ENCODE measurements at places on chromosomes 11 and 22.

DNA sequence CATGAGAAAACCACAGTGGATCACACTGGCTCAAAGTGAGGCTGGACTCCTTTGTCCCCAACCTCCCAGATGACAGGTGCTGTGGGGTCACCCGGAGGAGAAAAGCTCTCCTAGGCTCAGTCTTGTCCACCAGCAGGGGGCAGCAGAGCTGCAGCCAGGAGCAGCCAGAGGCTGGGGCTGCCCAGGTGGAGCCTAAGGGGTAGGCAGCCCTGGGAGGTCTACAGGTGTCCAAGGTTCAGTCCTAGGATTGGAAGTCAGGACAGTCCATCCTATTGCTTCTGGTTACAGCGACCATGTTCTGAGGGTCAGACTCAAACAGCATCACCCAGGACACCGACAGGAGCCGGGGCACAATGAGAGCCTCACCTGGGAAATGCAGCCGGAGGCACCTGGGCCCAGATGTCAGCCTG lies 77.6 kb upstream of the IGLL5 start:
- no peak for DNase-seq

- no peak for DNase-seq
These were observed 8.5 kb downstream of the DCHS1 start for GRCh38 chr11:6646918-6647679.

DNA sequence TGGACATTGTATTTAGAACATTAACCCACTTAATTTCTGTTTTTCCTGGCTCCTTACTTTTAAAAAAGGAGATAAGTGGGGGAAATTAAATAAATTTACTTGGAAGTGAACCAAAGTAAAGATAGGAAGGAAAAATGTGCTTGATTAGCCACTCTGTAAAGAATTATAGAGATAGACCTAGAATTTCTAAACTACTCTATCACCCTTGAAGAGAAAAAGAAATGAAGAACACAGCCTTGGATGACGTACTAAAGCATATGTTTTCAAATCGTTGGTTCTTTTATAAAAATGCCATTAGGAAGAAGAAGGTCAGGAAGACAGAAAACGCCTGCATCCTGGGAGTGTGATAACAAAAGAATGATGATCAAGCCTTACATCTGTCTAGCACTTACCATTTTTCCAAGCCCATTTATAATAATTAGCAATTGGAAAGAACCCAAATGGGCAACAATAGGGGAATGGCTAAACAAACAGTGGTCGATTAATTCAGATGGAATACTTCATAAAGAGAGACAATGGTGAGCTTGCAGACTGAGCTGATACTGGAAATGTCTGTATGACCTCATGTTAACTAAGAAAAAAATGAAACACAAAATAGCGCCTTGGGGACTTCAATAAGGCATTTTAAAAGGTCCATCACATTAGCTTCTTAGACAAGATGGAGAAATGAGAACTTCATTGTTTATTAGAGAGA lies 81.0 kb upstream of the LRRC55 start:
- no peak for DNase-seq

DNA sequence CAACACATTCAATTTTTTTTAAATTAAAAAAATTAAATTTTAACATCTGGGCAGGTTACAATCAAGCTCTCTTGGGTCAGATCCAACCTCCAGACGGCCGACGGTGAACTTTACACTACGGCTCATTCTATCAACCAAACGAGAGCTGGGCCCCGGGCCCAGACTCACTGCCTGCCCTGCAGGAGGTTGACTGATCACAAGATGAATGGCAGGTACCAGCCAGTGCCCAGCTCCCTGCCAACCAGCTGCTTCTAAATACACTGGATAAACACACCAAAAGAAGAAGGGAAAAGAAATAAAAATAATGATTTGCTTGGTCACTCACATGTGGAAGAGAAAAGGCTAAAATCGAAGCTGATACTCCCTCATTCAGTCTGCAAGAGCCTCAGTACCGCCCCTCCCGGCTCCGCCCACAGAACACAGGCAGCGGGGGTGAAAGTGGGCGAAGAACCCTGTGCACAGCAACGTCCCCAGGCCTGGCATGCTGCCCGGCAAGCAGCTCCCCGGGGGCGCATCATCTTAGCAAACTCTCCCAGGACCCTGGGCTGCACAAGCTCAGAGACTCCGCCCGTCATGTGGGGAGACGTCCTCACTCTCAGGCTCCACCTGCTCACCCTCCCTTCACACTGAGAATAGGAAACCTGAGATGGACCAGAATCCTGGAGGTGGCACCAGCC lies 303.4 kb downstream of the SHANK2 start:
- peak; percentile 91 for DNase-seq

DNA sequence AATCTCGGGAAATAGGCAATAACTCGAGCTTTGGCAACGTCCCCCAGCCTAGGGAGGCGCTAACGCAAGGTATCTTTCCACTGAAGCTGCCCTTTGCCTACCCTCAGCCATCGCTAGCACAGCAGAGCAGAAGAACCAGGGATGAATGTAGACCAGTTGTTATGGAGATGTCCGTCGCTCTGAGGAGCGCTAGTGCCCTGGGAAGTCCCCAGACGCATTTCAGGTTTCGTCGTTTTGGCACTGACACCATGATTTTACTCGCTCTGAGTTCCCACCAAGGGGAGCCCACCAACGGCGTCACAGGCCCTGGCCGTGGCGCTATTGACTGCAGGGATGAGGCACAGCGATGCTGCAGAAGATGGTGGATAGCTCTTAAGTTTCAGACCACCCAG lies 22.7 kb upstream of the BDNF start:
- no peak for DNase-seq

- no peak for DNase-seq
These were observed 7.7 kb downstream of the KCTD21 start for GRCh38 chr11:78180751-78181150.

DNA sequence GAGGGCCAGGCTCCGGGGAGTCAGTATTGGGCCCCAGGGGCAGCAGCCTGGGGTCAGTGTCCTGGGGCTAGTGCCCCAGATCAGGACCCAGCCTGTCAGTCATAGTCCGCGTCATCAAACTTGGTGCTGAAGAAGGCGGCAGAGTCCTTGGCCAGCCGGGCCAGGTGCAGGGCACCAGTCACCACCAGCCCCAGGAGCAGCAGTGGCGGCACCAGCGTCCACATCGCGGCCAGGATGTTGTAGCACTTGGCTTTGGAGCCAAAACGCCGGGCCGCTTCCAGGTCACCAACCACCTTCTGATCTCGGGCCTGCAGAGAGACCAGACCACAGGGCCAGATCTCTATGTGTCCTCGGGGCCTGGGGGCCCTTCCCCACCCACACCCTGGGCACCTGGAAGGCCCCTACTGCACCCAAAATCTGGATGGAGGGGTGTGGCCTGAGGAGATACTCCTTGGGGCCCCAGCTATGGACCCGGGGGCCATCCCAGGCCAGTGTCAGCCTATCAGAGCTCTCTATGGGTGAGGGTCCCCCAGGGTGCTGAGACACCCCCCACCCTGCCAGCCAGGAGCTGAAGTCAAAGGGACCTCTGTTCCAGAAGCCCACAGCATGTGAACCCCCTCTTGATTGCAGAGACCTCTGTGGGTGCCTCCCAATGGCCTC lies 790 bp downstream of the IFITM5 start:
- DNase-seq = no peak

DNA sequence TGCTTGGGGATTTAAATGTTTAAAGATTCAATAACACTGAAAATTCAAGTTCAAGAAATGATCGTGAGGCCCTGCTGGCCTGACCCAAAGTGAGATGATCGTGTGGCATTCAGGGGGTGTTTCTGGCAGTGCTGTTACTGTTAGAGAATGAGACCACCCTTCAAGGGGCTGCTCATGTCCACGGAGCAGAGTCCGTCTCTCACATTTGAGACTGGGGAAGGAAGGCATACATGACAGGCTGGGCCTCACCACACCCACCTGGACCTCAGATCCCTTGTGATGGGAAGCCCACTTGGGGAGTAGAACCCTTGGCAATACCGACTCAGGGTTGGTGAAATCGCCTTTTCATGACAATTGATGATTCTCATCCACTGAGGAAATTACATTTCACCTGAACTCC lies 16.1 kb upstream of the NRIP3 start:
- no peak for DNase-seq

DNA sequence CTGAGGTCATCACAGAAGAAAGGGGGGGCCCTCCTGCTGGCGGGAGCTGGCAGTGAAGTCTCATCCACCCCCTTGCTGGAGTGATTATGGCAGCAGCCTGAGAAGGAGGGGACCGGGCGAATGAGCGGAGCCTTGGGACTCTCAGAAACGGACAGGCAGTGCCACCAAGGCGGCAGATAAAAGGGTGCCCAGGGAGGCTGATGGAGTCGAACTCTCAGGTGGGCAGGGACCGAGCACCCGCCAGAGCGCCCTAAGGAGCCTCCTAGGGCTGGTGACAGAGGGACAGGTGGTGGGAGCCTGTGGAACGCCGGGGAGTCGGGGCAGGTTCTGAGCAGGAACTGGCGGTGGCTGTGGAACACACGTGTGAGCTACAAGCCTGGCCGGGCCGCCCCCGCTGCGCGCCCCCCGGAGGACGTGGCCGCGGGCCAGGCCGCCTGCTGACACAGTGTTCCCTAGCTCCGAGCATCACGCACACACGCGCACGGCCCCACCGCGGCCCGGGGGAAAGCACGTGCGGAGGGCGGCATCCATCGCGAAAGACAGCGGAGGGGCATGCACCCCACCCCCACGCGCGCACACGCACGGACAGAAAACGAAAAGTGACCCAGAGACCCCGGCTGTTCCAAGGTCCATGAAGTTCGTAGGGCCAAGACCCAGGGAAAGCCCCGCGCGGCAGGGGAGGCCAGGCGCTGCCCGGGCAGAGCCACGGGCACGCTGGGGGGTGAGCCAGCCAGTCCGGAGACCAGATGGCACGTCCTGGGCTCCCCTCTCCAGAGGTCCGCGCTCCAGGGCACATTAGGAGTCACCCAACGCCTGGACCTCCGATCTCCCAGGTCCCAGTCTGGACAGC lies 1.0 kb downstream of the VWCE start:
- DNase-seq = no peak

DNA sequence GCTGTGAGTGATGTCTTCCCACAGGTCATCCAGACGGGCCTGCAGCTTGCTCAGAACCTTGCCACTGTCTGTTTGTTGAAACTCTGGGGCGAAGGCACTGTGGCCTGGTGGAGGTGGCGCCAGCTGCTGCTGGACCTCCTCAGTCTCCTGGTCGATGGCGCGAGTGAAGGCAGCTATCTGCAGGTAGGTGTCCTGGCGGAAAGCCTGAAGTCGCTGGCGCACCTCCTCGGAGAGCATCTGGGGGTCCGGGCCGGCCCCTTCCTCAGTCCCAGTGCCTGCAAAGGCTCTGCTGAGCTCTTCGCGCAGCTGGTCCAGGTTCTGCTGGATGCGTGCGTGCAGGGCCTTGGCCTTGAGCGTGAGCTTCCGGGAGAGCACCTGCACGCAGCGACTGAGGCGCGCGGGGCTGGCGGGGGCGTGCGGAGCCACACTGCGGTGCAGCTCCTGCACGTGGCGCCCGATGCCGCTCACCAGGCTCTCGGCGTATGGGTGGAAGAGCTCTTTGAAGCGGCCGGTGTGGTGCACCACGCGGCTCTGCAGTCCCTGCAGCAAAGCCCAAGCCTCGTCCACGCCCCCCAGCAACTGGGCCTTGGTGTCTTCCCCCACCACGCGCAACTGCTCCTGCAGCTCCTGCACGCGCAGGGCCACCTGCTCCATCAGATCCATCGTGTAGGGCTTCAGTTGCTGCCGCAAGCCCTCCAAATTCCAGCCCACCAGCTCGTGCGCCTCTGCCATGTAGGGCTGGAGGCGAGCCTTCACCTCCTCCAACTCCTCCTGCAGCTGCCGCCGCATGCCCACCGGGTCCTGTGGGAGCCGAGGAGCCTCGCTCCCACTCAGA lies 1.3 kb downstream of the APOA5 start:
- no peak for DNase-seq

- DNase-seq = no peak
These were observed 836.2 kb downstream of the DLG2 start for GRCh38 chr11:84790849-84791427.

DNA sequence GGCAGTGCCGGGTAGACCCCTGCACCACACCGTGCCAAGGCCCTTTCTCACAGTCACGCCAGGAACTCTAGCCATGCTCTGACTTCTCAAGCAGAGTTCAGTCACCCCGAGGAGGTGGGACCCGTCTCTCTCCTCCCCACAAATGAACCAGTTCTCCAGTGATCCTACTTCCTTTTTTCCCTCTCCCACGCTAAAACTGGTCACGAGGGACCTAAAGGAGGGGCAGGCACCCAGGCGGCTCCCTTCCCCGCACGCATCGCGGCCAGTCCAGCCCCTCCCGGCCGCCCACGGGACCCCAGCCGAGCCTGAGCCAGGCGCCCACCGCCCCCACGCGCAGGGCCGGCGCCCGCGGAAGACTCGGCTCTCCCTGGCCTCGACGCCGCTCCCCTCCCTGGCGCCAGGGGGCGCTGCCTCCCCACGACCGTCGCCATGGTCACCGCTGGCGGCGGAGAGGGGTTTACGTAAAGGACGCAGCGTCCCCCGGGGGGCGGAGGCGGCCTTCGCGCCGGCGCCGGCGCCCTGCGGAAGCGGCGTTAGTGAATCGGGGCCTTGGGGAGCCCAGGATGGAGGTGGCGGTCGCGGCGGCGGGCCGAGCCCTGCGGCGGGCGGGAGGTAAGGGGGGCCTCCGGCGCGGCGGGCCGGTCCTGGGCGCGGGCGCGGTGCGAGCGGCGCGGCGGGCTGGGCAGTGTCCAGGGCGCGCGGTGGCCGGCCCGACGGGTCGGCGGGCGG lies at the start of gene DAGLA:
Gene DAGLA (plus strand): TSS at position 499 of the 729 bp plus-strand sequence. CDS start 39,765 bp downstream, outside the sequence.
- DNase-seq = peak; percentile 45

- no peak for DNase-seq
These were observed 268.0 kb downstream of the CTTN start for GRCh38 chr11:70666311-70666710.

DNA sequence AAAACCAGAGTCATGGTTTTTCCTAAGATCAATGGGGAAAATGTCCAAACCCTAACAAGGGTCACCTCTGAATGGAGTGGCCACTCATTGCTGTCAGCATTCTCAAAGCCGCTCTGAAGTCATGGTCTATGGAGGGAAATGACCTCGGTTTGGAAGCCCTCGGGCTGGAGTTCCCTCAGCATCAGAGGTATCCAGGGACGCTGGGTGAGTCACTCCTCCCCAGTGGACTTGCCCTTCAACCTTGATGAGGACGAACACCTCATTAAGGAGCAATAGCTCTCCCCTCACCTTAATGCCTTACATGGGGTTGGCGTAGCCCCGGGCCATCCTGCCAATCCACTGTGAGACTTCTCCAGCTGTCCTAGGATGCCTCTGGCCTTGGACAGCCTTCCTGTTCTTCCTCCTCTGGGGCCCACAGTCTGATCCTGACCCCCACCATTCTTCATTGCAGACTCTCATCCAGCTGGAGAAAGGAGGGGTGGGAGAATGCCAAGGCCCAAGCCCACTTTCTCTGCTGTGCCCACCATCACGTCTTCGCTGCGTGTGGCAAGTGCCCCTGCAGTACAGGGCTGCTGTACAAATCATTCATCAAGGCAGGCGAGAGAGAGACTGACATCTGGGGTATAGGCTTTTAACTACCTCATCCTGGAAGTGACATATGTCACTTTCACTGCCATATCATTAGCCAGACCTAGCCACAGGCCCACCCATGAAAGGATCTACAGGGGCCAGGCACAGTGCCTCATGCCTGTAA lies 25.4 kb upstream of the MYH9 start:
- DNase-seq = no peak

- no peak for DNase-seq
These were observed 41.7 kb downstream of the THAP12 start for GRCh38 chr11:76339221-76339620.
